NCI-H460 (cell line): ENCODE measurements at places on chromosomes 12 and 14. TPM values are rescaled to one million over a fixed set of nuclear protein-coding genes. Genes with fewer than 3 reads are reported as not detected.

The ERBB3 gene
- 0.78 and 1.1 TPM in 2 replicates for total RNA-seq

The KITLG gene
- total RNA-seq: 10.5 TPM in 2 replicates

The MFAP5 gene
- total RNA-seq: not detected in 2 replicates

The CD4 gene
- total RNA-seq: not detected in 2 replicates

DNA sequence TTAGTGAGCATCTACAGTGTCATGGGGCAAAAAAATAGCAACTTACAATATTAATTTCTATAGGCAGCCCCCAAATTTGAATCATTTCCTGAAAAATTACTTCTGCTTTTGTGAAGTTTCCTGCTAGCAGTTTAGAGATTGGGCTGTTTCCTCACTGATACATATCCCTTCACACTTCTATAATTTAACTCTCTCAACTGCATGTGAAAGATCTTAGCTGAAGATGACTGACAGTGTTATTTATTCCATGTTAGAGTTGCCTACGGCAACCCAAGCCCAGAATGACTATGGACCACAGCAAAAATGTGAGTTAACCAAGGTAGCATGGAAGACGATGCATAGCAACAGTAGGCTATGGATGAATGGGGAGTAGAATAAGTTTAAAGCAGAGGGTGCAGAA lies at the start of gene KLRG1:
KLRG1 (plus strand) TSS at position 134 of the 400 bp plus-strand sequence; CDS start at position 224, 90 bp downstream.
- DNase-seq: no peak

DNA sequence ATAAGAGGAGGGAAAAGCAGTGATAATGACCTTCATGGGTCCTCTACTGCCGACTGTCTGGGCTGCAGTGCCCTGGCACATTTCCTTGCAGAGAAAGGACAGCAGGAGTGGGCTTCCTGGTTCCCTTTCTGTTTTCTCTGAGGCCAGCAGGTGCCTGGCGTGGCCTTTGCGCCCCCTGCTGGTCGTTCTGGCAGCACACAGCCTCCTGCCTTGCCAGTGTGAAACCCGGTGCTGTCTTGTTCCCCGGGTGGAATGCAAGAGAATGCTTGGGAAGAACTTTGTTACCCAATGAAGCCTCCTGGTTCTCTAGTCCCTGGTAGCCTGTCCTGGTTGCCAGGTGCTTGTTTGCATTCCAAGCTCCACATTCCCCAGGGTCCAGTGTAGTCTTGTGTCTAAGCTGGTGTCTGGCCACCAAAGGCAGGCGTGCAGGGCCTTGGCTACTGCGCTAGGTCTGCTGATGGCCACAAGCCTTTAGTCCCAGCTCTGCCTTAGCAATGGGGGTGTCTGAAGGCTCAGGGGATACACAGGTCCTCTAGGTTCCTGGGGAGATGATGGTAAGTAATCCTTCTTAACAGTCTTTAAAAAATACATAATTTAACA lies 1392.4 kb upstream of the TMEM132C start:
- peak; percentile 35 for DNase-seq

- DNase-seq: peak; percentile 87
Observed at GRCh38 chr14:92945959-92946846, 23.3 kb downstream of the CHGA start.

DNA sequence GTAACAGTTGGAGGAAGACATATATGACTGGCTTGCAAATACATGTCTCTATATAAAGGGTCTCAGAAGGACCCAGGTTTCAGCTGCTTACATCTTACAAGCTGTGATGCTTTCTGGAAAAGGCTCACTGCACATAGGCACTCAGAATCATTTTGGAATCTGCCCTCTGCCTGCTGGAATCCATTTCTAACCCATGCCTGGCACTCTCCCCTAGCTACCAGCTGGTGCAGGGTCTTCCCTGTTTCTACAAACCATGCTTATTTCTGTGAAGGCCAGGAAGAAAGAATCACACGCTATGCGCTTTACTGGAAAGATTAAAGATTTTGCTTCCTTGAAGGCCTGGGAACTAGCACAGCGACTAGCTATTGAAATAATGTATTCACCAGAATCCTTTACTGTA lies 151.3 kb downstream of the DICER1 start:
- DNase-seq: no peak

- no peak for DNase-seq
Observed at GRCh38 chr14:25178255-25178654, 128.3 kb upstream of the STXBP6 start.

DNA sequence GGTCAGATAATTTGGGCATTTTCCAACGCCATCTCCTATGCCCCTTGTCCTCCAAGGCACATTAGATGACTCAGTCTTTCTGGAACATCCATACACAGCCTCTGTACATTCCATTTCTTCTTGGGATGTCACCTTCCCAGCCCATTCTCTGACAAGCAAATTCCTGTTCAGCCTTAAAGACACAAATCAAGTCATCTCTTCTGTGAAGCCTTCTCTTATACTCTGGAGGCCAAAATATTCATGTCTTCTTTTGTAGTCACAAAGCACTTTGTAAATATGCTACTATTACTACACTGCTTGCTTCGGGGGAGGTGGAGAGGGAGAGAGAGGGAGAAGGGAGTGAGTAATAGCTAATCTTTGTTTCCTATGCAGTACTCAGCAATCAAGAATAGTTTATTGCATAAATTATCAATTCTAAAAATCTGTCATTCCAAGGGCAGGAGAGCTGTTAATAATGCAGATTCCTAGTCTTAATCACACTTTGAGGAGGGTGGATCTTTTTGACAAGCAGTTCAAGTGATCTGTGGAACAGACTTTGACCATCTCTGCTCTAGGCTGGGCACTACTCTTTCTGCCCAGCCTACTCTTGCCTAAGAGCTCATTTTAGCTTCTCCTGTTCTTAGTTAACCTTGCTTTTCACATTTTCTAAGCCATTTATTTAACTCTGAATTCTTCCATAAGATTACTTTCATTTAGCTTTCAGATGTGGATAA lies 27.9 kb downstream of the KCNMB4 start:
- no peak for DNase-seq

DNA sequence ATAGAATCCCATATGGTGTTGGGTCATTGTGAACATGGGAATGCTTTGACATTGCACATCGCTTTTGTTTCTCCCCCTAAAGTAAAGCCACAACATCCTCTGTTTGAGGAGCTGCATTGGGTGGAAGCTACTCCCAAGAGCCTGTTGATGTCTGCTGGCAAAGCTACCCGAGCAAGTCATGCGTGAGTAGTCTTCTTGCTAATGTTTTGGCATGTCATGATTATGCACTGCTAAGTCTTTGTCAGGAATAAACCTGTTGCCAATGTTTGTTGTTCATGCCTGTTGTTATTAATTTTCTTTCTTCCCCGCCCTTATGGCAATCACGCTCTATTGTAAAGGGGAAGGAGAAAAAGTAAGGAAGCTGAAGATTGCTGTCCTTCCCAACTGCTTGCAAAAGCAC lies 97.3 kb downstream of the EXOC5 start:
- no peak for DNase-seq
